ENCODE measurements at places on chromosomes 12 and 14.
A peak's percentile ranks its signal among the peaks of the same experiment; 100 is the strongest.

- no peak for DNase-seq
These were observed 3.8 kb downstream of the DGKA start for GRCh38 chr12:55934773-55935172.

- no peak for DNase-seq
These were observed 12.8 kb upstream of the HELB start for GRCh38 chr12:66289485-66289884.

DNA sequence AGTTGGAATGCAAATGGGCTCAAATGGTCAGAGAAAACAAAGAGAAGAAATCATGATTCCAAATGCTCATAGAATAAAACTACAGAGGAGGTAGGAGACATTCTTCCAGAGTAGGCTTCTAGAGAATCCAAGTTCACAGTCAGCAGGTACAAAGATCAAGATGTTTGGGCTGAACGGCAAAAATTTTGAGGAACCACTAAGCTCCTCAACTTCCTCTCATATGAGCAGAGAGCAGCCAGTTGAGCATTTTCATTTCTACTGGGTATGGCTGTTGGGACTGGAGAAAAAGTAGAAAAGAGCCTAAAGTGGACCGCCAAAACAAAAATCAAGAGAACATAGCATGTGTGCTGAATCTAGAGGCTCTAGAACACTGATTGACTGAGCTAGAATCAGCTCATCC is 73.8 kb upstream of the ARID2 start:
- no peak for DNase-seq

DNA sequence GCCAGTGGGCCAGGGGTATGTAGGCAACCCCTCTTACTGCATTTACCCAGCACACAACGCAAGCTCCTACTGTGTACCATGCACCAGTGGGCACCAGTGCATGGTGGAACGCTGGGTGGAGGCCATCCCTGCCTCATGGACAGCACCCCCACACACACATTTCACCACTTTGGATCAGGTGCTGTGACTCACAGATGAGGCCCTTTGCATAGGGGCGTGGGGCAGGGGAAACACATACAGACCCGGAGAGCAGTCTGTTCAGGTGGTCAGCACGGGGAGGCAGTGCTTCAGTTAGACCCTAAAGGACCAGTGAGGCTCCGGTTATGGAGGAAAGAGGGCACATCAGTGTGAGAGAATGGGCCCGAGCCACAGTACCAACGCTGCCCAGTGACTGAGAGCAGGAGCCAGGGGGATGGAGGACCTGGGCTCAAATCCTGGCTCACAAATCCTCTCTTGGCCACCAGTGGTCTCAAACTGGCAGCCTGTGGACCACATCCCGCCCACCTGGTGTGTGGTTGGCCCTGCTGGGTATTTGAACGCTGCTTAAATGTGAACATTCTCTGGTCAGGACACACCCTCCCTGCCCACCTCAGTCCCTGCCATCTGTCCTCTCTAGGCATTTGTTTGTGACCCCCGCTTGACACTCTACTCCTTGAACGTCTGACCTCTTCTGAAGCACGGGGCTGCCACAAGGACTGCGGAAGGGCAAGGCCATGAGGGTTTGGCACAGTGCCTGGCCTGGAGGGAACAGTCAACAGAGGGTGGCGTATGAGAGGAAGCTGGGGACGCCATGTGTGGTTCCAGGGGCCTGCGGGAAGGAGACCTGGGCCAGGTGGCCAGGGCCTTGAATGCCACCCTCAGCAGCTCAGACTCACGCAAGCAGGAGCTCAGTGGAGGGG is 46.7 kb downstream of the FAM222A start:
- DNase-seq, result peak; percentile 51

DNA sequence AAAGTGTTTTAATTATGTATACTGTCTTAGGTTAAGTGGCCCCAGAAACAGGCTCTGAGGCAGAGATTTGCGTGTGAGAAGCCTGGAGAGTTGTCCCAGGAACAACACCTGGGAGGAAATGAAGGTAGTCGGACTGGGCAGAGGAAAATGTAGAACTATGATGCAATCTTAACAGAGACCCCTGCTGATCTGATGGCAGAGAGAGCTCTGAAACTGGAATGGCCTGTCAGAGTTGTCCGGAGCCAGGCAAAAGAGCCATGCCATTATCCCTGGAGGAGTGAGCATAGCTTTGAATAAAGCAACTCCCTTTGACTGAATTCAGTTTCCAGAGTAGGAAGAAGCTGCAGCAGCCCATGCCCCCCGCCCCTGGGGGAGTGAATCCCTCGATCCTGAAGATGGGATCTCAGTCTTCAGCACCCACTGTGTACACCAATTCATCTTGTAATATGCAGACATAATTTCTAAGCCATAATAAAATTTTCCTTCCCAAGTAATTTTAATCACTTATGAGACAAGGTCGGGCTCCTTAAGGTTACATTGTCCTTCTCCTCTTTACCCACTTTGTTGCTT is 264.8 kb downstream of the PDZRN4 start:
- DNase-seq, result no peak

GRCh38 chr14:36844443-36845195 is 183.0 kb downstream of the PAX9 start:
- DNase-seq, result no peak

- no peak for DNase-seq
These were observed 10.3 kb downstream of the DCP1B start for GRCh38 chr12:1993871-1994371.

DNA sequence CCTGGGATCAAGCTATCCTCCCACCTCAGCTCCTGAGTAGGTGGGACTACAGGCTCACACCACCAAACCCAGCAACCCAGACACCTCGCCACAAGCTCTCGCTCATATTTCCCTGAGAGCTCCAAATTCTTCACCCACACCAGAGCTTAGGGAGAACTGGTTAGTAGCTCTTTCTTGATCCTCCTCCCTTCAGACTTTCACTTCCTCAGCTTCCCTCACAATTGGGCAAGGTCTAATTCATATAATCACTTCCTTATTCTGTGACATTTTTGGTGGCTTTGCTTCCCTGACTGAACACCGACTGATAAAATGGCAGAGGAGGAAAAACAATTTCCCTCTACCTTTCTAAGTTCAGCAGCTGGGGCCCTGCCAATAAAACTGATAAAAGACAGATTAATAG is 88.5 kb downstream of the GXYLT1 start:
- DNase-seq, result peak; percentile 85

DNA sequence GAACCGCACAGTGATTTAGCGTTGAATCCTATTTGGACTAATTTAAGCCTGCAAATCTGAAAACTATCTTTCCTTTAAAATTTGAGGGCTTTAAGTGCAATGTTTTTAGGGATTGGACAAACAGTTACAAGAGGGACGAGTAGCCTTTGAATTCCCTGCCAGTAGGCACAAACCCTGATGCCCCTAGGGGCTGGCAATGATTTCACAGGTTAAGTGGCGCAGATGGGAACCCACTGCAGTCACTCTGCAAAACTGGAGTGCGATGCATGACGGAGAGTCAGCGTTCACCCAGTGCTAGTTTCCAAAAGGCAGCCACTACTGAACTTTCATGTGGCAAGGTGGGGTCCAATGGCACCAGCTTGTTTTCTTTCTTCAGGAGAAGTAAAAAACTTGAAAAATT is 99.4 kb upstream of the FRMD6 start:
- DNase-seq, result no peak

DNA sequence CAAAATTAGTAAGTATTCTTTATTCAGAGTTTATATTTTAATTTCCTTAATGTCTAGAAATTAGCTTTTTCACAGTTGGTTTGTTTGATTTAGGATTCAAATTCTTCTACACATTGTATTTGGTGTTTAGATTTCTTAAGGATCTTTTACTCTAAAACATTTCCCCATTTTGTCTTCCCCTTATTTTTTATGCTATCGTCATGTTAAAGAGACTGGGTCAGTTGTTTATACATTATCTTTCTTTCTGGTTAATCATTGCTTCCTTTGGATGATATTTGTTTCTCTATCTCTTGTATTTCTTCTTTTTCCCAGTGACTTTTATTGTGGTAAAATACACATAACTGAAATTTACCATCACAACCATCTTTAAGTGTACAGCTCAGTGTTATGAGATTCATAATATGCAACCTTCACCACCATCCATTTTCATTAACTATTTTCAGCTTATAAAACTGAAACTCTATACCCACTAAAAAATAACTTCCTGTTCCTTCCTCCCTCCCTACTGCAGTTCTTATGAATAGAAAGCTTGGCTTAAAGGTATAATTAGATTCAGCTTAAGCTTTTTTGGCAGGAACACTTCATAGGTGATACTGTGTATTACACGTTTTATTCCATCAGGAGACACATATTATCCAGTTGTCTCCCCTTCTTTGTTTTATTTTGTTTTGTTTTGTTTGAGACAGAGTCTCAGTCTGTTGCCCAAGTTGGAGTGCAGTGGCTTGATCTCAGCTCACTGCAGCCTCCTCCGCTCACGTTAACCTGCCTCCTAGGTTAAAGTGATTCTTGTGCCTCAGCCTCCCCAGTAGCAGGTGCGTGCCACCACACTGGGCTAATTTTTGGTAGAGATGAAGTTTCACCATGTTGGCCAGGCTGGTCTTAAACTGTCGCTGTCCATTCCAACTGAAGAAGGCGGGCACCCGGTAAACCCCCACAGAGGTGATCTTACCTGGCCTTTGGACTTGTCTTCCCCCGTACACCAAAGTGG is 45.0 kb downstream of the NOPCHAP1 start:
- peak; percentile 6 for DNase-seq

- no peak for DNase-seq
These were observed 19.2 kb downstream of the TOGARAM1 start for GRCh38 chr14:44981198-44981597.

- DNase-seq, result no peak
These were observed 157.5 kb upstream of the ATF7IP start for GRCh38 chr12:14207905-14208551.

- no peak for DNase-seq
These were observed 355.5 kb downstream of the SNAPC1 start for GRCh38 chr14:62117751-62118105.

DNA sequence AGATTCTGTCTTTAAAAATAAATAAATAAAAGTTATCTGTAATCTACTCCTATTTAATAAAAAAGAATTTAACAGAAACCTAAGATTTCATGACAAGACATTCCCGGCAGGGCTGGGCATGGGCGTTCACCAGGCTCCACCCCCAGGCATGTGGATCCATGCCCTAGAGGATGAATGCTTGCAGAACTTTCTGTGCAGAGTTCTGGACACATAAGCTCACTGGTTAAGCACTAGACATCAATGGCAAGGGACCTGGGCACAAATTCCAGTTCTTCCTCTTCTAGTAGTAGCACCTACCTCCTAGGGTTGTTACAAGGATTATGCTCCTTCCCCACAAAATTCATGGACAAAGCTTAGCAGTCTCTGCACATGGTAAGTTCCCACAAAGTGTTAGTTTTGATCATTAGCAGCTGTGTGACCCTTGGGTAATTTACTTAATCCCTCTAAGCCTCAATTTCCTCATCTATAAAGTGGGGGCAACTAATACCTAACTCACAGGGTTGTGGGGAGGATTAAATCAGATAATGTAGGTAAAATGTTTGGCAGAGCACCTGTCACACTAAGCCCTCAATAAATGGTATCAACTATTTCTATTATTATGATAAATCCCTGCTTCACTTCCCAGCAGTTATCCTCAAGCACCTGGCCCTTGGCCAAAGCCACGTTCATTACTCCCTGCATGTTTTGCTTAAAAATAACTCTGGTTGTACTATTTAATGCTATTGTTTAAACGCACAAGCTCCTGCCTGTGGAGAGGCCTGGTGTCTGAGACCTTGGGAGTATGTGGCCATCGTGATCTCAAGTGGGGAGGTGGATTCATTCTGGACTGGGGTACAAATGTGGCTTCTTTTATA is 9.8 kb downstream of the GALNT6 start:
- DNase-seq, result no peak

GRCh38 chr12:27505761-27506160 is 18.2 kb upstream of the PPFIBP1 start:
- DNase-seq, result no peak

DNA sequence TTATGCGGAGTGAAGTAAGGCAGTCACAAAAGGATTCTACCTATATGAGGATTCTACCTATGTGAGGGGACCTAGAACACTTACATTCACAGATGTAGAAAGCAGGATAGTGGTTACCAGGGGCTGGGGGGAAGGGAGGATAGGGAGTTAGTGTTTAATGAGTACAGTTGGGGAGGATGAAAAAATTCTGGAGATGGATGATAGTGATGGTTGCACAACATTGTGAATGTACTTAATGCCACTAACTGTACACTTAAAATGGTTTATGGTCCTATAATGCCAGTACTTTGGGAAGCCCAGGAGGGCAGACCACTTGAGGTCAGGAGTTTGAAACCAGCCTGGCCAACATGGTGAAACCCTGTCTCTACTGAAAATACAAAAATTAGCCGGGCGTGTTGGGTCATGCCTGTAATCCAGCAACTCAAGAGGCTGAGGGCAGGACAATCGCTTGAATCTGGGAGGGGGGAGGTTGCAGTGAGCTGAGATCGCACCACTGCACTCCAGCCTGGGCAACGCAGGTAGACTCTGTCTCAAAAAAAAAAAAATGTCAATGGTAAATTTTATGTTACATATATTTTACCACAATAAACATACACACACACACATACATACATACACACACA is 25.4 kb downstream of the SVOP start:
- DNase-seq, result no peak

- DNase-seq, result no peak
These were observed 13.8 kb upstream of the DGLUCY start for GRCh38 chr14:91100102-91100501.

- no peak for DNase-seq
These were observed 64.7 kb downstream of the GARIN6 start for GRCh38 chr12:99712281-99712680.

- no peak for DNase-seq
These were observed 1.9 kb downstream of the PPP1R3E start for GRCh38 chr14:23300687-23301223.

- DNase-seq, result no peak
These were observed 13.9 kb upstream of the HDAC7 start for GRCh38 chr12:47833591-47834012.

- no peak for DNase-seq
These were observed 98.6 kb downstream of the GPATCH2L start for GRCh38 chr14:76250302-76250701.

GRCh38 chr12:69913526-69913925 is 88.5 kb downstream of the MYRFL start:
- peak; percentile 68 for DNase-seq

DNA sequence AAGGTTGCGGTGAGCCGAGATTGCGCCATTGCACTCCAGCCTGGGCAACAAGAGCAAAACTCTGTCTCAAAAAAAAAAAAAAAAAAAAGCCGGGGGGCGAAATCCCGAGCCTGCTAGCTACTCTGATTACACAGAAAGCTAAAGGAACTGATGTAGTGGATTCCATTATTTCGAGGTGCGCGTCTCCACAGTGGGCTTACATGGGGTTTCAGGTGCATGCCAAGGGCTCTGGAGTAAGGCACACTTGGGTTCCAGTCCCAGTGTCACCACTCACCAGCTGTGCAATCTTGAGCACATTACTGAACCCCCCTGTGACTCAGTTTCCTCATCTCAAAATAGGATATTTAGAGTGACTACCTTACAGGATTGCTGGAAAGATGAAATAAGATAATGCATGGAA is 1.7 kb upstream of the RAB15 start:
- DNase-seq, result no peak

GRCh38 chr12:55467836-55468235 is 2.1 kb downstream of the OR6C70 start:
- peak; percentile 2 for DNase-seq
